ENCODE measurements at places on chromosomes 2 and 18.

- DNase-seq, result no peak
Measured at GRCh38 chr2:206462240-206462854, 19.0 kb downstream of the ADAM23 start.

- DNase-seq, result no peak
Measured at GRCh38 chr2:72121153-72121552, 26.5 kb downstream of the CYP26B1 start.

- DNase-seq, result no peak
Measured at GRCh38 chr18:26453386-26453901, 94.9 kb downstream of the KCTD1 start.

GRCh38 chr2:48050711-48051110 is 144.4 kb upstream of the FBXO11 start:
- no peak for DNase-seq

DNA sequence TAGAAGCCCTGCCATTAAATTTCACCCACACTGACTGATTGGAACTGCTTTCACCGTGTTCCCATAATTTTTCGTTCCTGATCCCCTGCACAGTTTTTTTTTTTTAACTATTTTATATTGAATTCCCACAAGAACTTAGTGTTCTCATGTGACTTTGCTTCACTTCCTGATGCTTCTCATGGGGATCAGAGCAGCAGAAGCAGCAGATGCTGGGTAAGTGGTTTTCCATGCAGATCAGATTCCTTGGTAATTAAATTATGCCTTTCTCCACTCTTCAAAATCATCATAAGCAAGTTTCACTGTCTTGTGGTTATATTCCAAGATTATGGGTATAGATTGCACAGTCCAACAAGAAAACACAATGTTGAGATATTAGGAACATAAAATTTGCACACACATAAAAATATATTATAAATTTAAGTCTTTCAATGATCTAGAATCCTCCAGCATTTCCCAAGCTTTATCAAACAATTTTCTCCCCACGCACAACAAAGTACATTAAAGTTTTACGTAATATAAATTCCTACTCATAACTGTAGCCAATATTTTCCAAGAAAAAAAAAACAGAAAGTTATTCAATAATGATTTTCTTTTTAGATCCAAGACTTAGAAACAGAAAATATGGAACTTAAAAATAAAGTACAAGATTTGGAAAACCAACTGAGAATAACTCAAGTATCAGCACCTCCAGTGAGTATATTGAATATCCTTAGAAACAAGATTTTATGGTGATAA is 277.9 kb downstream of the GULP1 start:
- DNase-seq, result no peak

GRCh38 chr2:17804358-17804757 is 11.9 kb upstream of the MSGN1 start:
- DNase-seq, result no peak

- no peak for DNase-seq
Measured at GRCh38 chr2:196459539-196459938, 180.0 kb upstream of the CCDC150 start.

DNA sequence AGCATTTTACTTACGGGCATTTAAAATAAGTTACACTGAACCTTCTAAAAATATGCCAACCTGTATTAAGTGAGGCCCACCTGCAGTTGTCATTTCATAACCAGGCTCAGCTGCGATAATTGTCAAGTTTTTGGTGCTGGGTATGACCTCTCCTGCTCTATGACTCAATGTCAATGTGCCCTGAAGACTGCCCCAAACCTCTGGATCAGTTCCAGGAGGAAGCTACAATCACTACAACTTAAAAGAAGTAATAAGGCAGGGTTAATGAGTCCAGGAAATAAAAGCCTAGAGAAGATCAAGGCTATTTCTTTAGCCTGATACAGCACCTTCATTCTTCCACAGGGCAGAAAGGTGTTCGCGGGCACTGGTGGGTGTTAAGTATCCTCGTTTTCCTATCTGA is 22.9 kb downstream of the POLR1A start:
- no peak for DNase-seq

DNA sequence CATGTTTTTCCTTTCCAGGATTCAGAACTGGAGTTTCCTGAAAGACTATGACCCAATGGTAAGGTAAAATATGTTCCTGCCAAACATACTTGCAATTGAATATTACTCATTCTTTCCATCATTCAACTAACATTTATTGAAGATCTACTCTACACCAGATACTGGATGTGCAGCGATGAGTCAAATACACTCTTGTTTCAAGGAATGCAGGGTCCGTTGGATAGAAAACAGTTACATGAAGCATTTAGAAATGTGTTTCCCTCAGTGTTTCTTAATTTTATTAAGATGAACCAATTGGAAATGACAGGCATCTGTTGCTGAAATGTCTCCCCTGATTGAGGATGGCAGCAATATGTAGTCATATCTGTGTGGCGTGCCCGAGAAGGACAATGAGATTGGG is 14.8 kb upstream of the SLC66A3 start:
- no peak for DNase-seq

- DNase-seq, result no peak
Measured at GRCh38 chr2:157625296-157625695, 3.4 kb downstream of the ACVR1C start.

Data from caudate nucleus (tissue), 63 donors.